ENCODE measurements at places on chromosomes 13 and 19. TPM values are rescaled to one million over a fixed set of nuclear protein-coding genes. Genes with fewer than 3 reads are reported as not detected.

Gene PPP1R13L
- total RNA-seq = 4.5 TPM

Gene TNFSF13B
- total RNA-seq = 0.94 TPM

Gene ZNF813
- total RNA-seq = 4.0 TPM

Gene COL4A1
- total RNA-seq = 564 TPM

All from endothelial cell of coronary artery (primary cell).